ENCODE measurements at places on chromosomes 6 and 20. TPM values are rescaled to one million over a fixed set of nuclear protein-coding genes. Genes with fewer than 3 reads are reported as not detected.

POLR1H gene
- total RNA-seq, result 29.9 TPM

TRIM31 gene
- total RNA-seq, result not detected

OR2H1 gene
- total RNA-seq, result not detected

CYB5R4 gene
- total RNA-seq, result 12.8 TPM

GHRH gene
- not detected for total RNA-seq

ENPP4 gene
- total RNA-seq, result 9.8 TPM

BHLHE23 gene
- total RNA-seq, result not detected

DPPA5 gene
- total RNA-seq, result not detected

TBXT gene
- not detected for total RNA-seq

COL20A1 gene
- total RNA-seq, result not detected

LINC00237 gene
- total RNA-seq, result not detected

COL9A3 gene
- total RNA-seq, result 10.4 TPM

SOX18 gene
- 0.07 TPM for total RNA-seq

TMEM217 gene
- 4.0 TPM for total RNA-seq

MYMX gene
- not detected for total RNA-seq

Data from kidney epithelial cell (primary cell).